ENCODE measurements at places on chromosomes 4 and X.

- no peak for DNase-seq
Measured at GRCh38 chrX:97494756-97495372, 611.2 kb downstream of the RPA4 start.

GRCh38 chr4:140732780-140733179 is 23.4 kb downstream of the TBC1D9 start:
- DNase-seq, result no peak

DNA sequence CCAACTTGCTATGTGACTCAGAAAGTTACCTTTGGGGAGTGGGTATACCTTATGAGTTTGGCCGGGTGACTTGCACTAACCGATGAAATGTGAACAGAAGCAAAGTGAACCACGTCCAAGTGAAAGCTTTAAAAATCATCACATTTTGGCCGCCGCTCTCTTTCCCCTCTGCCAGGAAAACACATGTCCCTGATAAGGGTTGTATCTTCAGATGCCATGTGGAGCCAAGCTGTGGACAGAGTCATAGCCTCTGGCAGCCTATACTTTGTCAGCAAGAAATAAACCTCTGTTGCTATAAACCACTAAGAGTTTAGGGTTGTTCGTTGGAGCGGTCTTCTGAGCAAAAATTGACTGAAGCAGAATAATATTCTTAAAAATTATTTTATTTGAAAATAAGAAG is 92.3 kb downstream of the PRDM5 start:
- DNase-seq, result no peak

- no peak for DNase-seq
Measured at GRCh38 chrX:46873746-46874145, 36.9 kb downstream of the RP2 start.

GRCh38 chr4:956531-957230 is 16.7 kb downstream of the DGKQ start:
- no peak for DNase-seq

GRCh38 chrX:19842542-19842941 is 44.9 kb downstream of the SH3KBP1 start:
- DNase-seq, result no peak

- no peak for DNase-seq
Measured at GRCh38 chr4:189773909-189774308, 166.8 kb upstream of the FRG1 start.

DNA sequence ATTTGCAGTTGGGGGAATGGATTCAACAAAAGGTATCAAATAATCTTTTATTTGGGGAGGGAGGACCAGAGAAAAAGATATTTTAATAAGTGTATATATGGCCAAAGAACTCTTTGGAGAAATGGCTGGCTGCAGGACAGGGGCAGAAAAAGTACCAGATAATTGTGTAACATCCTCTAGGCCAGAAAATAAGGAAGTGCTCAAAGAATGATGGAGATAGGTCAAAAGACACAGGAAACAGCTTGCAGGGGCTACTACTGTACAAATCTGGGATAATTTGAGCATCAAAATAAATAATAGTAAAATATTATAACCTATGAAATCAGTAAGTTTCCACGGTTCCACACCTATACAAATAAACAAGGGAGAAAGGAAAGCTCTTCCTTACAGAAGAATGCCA is 34.8 kb downstream of the KLHL5 start:
- no peak for DNase-seq

Data from stimulated activated CD8-positive, alpha-beta memory T cell treated with anti-CD3 and anti-CD28 coated beads, Interleukin-2, amount 100 ng/mL, for 1 hour (primary cell).